Kidney (tissue), 22 donors: ENCODE measurements at places on chromosomes 6 and 20. TPM values are rescaled to one million over a fixed set of nuclear protein-coding genes. Genes with fewer than 3 reads are reported as not detected.

SLC17A3 gene
- polyA plus RNA-seq = 149 TPM

GRCh38 chr6:160427312-160428068 is 79.3 kb downstream of the SLC22A3 start:
- DNase-seq = no peak

DNA sequence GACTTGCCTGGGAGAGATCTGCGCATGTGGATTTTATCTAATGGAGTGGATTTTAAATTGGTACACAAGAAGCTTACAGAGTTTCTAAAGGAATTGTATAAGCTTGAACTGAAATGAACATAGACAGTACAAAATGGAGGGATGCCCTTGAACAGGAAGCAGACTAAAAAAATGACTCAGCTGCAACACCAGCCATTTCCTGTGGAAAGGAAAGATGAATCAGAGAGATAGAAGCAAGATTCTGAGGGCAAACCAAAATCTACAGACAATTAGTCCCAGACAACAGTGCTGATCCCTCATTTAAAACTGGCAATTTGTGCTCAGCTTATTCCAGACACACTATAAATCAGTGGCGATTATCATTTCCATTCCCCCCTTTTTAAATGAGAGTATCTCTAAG is 114.6 kb upstream of the TCF21 start:
- DNase-seq = no peak

ZNF512B gene
- polyA plus RNA-seq = 8.6 TPM

DNA sequence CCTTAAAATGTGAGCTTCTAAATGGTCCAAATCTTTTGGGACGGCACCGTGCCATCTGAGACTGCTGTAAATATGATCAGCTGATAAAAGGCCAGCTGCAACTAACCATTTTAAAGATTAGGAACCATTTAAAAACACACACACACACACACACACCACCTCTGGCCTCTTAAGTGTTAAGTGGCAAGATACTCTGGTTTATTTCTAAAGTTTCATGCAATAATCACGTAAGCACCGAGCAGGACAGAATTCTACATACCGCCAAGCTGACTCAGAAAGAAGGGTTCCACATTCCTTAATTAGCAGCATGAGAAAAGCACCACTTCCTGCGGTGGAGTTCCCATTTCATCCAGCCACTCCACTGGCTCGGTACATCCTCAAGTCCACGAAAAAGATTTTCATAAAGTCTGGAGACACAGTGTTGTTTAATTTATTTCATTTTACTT is 17.8 kb upstream of the ZNF217 start:
- peak; percentile 33 for DNase-seq
